H1 (cell line): ENCODE measurements at places on chromosomes 6 and 20.

- DNase-seq = no peak
These were observed 19.5 kb downstream of the TMEM151B start for GRCh38 chr6:44289726-44290260.

- no peak for DNase-seq
These were observed 170.8 kb downstream of the BCAS1 start for GRCh38 chr20:53899351-53900167.

- DNase-seq = no peak
These were observed 15.6 kb downstream of the ENPP1 start for GRCh38 chr6:131823276-131823902.

DNA sequence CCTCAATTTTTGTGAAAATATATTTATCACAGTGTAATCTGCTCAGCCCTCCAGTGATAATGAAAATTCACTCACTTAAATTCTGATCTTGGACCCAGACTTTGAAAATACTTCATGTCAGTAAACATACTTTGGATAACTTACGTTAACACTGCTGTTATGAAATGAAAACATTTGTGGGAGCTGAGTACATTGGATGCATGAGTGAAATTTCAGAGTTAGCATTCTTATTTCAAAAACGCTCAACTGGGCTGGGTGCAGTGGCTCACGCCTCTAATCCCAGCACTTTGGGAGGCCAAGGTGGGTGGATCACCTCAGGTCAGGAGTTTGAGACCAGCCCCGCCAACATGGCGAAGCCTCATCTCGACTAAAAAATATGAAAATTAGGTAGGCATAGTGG, 196.4 kb downstream of the UTRN start:
- no peak for DNase-seq

- no peak for DNase-seq
These were observed 57.1 kb upstream of the LRRC1 start for GRCh38 chr6:53737746-53738145.
